ENCODE measurements at places on chromosomes 2 and 18.
A peak's percentile ranks its signal among the peaks of the same experiment; 100 is the strongest.

DNA sequence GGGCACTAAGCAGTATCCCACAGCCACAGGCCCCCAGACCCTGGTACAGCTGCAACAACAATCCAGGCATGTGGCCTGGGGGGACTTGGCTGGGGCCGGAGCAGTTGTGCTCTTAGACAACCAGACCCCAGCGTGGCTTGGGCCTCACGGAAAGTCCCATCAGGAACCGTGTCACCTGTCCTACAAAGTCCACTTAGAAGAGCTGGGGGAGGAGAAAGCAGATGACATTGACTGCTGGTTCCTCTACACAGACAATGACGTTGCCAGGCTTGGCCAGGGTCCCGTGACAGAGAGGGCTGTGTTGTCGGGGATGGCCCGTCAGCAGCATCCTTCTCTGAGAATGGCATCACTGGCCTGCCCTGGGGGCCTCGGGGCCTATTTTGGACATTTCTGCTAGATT lies 124.5 kb downstream of the SEPTIN10 start:
- no peak for DNase-seq

DNA sequence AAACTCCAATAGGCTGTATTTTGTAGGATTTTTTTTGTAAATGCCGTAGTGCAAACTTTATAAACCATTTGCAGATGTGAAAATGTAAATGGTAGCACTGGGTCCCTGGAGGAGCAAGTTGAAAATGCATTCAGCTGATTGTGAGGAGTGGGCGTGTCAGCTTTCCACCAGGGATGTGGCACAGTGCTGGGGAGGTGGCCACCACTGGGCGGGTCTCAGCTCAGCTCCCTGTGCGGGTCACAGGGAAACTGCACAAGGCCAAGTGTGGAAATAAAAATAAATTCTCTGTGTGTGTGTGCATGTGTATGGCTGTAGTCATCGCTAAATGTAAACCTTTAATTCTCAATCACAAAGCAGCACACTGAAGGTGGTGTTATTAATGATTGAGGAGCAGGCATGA lies 137.2 kb upstream of the PXDN start:
- no peak for DNase-seq

- no peak for DNase-seq
Measured at GRCh38 chr2:121409388-121409787, 121.3 kb upstream of the RNU4ATAC start.

DNA sequence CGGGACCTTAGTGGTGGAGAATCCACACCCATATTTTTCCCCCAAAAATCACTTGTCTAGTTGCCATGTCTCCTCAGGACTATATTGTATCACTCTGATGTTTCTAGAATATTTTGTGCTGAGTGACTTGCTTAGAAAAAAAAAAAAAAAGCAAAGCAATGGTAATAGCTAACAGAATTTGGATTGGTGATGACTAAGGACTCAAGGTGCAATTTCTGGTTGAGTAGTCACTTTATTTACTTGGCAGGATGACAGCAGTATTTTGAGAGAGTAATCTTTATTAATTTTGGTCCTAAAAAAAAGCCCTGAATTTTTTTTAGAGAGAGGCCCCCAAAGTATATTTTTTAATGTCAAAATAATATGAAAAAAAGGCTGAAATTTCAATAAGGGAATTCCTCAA lies 32.8 kb upstream of the MYO3B start:
- peak; percentile 37 for DNase-seq

- DNase-seq: no peak
Measured at GRCh38 chr2:225891013-225891412, 491.5 kb downstream of the NYAP2 start.

DNA sequence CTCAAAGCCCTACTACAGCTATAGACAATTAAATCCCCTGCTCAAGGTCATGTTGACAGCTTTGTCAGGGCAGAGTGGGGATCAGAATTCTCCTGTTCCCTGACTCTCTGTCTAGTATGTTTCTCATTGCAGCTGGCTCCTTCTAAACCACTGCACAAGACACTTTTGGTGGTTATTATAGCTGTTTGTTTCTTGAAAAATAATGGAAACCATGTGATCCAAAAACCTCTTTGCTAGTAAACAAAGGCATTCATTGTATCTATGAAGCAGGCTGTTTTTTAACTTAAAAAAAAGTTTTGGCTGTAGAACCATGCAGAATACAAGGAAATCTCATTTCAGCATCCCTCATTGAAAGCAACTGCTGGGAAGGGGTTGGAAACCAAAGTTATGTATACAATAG lies 352.5 kb upstream of the EPHA4 start:
- no peak for DNase-seq

- no peak for DNase-seq
Measured at GRCh38 chr2:118832791-118833715, 14.4 kb downstream of the EN1 start.

DNA sequence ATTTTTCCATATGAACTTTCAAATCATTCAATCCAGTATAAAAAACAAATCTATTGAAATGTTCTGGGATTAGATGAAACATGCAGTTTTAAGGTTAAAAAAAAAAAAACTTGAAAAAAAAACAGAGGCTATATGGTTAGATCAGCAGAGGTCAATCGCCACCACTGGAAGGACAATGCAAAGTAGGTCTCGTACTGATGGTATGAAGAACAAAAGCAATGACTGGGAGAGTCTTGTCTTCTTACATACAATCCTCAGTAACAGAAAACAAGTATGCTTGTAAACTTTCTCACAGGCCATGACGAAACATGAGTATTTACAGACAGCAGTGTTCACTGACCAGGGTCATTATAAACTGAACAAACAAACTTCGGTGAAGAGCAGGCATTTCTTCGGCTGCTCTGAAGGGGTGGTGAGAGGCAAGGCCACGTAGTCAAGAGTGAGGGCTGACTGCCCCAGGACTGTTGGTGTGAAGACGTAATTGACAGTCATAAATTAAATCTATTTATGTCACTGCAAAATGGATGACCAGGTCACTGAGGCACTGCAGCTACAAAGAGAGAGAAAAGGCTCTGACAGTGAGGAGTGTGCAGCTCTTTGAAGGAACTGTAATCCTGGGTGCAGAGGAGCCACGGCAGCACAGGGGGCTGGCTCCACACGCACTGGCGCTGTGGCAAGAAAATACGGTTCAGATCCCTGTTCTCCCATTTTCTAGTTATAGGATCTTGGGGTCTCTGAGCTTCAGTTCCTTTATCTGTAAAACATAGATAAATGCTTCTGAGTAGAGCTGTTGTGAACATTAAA lies 60.0 kb downstream of the NXPH2 start:
- no peak for DNase-seq

DNA sequence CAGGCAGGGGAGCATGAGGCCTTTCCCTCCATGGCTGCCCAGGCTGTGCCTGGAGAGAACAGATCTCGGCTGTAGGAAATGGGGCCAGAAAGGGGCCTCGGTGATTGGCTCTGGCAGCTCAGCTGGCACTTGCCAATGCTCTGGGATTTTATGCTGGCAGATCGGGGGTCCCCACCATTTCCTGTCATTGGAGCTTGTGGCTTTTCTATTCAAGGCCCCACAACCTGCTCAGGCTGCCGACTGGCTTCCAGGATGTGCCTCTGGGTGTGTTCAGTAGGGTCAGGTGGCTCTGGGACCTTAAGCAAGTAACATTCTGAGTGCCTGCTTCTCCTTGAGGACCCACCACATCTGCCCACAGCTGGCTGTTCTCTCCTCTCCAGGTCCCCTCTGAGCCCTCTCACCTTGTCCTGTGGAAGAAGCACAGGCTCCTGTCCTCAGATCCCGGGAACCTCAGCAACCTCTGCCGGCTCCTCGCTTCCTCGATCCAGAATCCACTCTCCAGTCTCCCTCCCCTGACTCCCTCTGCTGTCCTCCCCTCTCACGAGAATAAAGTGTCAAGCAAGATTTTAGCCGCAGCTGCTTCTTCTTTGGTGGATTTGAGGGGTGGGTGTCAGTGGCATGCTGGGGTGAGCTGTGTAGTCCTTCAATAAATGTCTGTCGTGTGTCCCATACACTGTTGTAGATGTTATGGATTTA lies 4.2 kb downstream of the GNLY start:
- DNase-seq: no peak

GRCh38 chr2:125961739-125962138 lies 694.2 kb upstream of the GYPC start:
- DNase-seq: no peak

DNA sequence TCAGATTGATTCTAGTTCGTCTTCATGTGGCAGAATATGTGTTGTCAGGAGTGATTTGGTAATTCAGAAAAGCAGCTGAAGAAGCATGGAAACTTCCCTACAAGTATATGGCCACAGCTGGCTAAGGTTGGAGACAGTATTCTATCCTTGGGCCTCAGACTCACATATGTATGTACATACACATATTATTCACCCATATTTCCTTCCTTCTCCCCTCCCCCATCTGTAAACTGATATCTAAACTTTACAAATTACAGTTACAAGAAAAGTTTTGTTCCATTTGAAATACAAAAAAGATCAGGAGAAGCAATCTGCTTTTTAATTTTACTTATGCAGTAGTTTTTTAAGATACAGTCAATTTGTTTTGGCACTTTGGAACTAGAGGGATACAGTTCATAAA lies 3.1 kb downstream of the SP3 start:
- no peak for DNase-seq

Data from Caki2 (cell line).